ENCODE measurements at places on chromosomes 3 and 15.

DNA sequence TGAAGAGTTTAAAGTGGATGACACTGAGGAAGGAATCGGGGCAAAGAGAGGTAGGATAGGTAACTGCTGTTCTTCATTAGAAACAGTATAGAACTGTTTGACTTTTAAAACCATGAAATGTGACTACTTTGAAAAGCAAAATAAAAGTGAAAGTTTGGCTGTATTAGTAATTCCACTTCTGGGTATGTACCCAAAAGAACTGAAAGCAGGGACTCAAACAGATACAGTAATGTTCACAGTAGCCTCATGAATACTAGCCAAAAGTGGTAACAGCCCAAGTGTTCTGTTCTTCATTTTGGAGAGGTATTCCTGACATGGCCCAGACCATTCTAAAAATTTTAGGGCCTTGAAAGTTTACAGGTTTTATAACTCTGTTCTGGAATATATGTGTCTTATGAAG, 1055.4 kb downstream of the TBL1XR1 start:
- no peak overlapping the region for H3K27ac ChIP-seq
- H3K36me3 ChIP-seq, result no peaks in the 10 kb centered on the region
- no peaks in the 10 kb centered on the region for H3K4me1 ChIP-seq
- no peaks in the 10 kb centered on the region for H3K27me3 ChIP-seq
- H3K4me3 ChIP-seq, result no peak overlapping the region

GRCh38 chr15:31263751-31264558, 62.7 kb upstream of the KLF13 start:
- no peak overlapping the region for H3K4me3 ChIP-seq
- no peak overlapping the region for H3K27ac ChIP-seq
- H3K27me3 ChIP-seq, result no peaks in the 10 kb centered on the region
- H3K36me3 ChIP-seq, result no peaks in the 10 kb centered on the region
- DNase-seq, result no peak

GRCh38 chr3:54353546-54353945, 231.2 kb downstream of the CACNA2D3 start:
- H3K27ac ChIP-seq, result no peak overlapping the region
- no peak for DNase-seq

DNA sequence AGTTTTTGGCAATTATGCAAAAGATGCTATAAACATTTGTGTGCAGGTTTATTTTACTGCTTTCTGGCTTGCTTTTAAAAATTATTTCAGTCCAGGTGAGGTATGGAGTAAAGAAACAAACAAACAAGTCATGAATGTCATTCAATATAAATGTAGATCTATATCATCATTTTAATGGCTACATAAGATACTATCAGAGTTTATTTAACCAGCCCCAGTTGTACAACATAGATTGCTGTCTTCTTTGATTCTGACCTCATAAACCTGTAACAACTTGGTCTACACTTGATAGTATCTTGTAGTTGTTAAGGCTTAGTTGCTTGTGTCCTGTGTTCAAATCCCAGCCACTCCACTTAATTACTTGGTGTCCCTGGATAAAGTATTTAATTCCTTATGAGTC, 46.0 kb upstream of the RNU6-1 start:
- no peaks in the 10 kb centered on the region for H3K36me3 ChIP-seq
- no peak for DNase-seq
- H3K27me3 ChIP-seq, result no peaks in the 10 kb centered on the region
- H3K4me1 ChIP-seq, result peaks cover 14% of the 10 kb centered on the region
- no peak overlapping the region for H3K27ac ChIP-seq

GRCh38 chr3:130576375-130577266, 59.6 kb downstream of the COL6A6 start:
- no peak overlapping the region for H3K27ac ChIP-seq
- no peak for DNase-seq
- no peaks in the 10 kb centered on the region for H3K36me3 ChIP-seq
- no peaks in the 10 kb centered on the region for H3K4me1 ChIP-seq
- no peak overlapping the region for H3K4me3 ChIP-seq

GRCh38 chr3:99366663-99367429, 271.5 kb upstream of the COL8A1 start:
- H3K36me3 ChIP-seq, result no peaks in the 10 kb centered on the region
- H3K4me3 ChIP-seq, result no peak overlapping the region
- no peaks in the 10 kb centered on the region for H3K4me1 ChIP-seq
- peak; percentile 6 for DNase-seq
